ENCODE measurements at places on chromosomes 3 and 15.

- DNase-seq = no peak
Measured at GRCh38 chr3:156143136-156143535, 22.8 kb downstream of the KCNAB1 start.

DNA sequence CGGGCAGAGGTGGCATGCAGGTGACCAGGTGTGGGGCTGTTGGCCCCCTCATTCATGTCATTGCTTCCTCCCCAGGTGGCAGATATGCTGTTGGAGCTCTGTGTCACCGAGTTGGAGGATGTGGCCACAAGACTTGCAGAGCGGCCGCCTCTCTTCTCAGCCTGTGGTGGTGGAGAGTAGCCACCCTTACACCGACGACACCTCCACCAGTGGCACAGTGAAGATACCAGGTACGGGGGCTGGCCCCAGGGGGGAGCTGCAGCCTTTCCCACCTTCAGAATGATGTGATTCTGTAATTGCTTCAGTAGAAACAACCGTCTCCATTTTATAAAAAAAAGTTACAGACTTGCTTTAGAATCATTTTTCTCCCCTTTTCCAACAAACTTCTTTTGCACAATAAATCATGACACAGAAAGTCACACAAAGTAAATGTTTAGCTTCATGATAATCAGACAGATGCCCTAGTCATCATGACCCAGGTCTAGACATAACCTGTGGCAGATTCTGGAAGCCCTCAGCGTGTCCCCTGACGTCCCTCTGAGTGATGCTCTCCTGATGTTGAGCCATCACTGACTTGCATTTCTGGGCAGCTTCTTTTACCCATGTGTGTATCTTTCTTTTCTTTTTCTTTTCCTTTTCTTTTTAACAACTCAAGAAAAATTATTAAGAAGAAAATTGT, 76.0 kb upstream of the FAN1 start:
- no peak for DNase-seq

GRCh38 chr3:140308535-140308934, 369.3 kb upstream of the TRIM42 start:
- DNase-seq = no peak

DNA sequence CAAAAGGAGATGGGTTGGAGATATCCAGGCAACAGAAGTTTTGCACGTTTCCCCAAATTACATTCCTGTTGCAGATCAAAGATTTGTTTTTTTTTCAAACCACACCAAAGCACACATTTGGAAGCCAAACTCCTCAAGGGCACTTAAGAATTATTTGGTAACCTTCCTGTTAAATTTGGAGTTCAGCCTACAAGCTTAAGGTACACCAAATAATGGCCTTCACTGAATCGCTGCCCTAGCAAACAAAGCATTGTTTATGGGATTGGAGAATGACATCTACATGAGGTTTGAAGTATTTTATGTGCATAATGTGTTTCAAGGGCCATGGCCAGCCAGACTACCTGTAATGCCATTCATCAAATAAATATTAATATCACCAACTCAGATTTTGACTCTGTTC, 357.9 kb downstream of the RORA start:
- no peak for DNase-seq

GRCh38 chr15:46280762-46281542, 646.1 kb downstream of the SQOR start:
- no peak for DNase-seq

DNA sequence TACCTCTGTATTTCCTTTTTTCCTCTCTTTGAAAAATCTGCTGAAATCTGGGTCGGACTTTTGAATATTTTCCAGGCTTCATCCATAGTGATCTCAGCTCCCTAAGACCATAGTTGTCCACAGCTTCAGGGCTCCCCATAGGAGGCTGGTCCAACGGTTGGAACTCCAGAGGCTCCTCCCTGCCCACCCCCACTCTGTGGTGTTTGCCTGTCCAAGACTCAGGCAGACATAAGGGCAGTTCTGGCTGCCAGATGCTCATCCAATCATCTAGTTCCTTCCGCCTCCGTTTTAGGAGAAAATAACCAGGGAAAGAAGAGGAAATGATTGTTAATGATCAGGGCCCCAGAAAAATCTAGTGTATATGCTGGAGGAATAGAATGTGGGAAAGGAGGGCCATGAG, 27.9 kb upstream of the PRTG start:
- no peak for DNase-seq

- no peak for DNase-seq
Measured at GRCh38 chr3:139388821-139389551, 461 bp downstream of the COPB2 start.

DNA sequence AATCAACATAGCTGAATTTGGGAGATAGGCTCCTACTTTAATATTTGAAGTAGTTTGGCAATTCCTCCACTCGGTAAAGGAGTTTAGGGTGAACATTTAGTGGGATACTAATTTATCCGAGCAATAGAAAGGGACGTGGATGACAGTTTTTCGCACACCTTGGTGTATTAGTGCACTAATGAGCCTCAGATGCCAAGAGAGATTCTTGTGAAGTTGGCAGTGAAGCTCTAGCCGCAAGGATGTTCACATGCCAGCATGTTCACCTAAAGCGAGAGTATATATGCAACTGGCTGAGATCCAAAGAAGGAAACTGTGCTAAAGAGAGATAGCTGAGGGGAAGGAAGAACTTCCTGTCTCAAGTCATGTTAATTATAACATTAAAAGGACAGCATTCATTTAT, 58.5 kb downstream of the TGFBR2 start:
- DNase-seq = no peak

DNA sequence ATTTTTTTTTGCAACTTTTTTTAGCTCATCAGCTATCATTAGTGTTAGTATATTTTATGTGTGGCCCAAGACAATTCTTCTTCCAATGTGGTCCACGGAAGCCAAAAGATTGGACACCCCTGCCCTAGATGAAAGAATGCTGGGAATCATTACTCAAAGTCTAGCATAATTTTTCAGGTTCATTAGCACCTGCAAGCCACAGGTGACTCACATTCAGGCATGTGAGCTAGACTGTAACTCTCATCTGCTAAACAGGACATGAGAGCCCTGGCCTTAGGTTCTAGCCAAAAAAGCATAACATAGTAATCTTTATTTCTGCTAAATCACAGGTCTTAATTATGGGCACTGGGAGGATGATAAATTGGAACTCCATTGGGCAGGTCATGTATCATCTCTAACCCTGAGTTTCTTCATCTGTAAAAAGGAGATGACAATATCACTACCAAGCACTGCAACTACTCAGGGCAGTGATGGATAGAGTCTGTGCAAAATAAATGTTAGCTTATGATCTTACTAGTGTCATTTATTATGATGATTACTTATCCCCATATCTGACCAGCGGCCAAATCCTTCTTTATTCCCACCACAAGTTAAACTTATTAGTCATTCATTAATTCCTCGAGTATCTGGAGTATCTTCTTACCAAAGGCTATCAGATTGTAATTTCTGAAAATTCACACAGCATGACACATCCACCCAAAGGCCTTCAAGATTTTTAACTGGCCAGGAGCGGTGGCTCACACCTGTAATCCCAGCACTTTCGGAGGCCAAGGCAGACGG, 125.0 kb downstream of the PLD1 start:
- no peak for DNase-seq

DNA sequence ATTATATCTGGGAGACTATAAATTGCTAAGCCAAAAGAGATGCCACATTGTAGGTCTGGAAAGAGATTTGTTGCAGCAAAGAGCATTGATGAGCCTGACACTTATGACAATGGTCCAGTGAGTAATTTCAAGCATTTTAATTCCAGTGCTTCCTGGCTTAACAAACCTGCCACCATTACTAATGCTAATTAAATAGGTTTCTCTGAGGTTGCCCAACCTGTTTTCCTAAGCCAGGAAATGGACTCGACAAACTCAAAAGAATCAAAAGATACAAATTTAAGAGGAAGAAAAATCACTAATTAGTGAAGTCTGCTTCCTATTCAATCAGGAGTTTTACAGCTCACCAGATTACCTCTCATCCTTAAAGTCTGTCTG, 36.7 kb upstream of the CTDSPL start:
- DNase-seq = no peak

DNA sequence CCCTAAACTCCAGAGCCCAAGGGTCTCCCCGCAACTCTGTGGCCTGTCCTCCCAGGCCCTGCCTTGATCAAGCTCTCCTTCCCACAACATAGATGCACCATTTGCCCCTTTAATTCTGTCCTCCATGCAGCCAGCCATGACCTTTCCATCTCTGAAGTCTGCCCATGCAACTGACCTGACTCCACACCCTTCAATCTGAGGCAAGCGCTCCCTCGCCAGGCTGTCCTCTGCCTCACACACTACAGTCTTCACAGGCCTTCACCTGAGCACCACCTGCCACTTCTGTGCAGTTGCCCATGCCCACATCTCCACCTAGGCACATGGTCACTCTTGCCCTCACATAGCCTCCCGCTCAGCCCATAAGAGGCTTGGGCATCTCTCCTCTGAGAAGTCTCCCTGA, 244.0 kb downstream of the OCA2 start:
- no peak for DNase-seq

GRCh38 chr15:66620341-66620740, 54.5 kb upstream of the LCTL start:
- DNase-seq = no peak

GRCh38 chr3:33658039-33658438, 60.0 kb downstream of the CLASP2 start:
- DNase-seq = no peak

DNA sequence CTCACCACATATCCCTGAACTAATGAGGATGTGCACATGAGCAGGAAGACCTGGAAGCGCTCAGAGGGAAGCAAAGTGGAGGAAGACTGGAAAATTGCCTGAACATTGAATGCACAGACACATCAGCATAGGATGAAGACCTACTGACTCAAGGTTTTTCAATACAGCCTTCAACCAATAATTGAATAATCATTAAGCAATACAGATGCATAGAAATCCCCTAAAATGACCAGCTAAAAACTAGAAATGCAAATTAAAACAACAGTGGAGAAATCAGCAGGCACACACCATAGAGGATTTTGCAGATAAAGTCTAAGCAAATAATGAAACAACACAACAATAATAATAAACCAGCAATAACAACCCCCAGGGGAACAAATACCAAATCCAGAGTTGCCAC, 80.4 kb downstream of the CEP152 start:
- no peak for DNase-seq

GRCh38 chr15:70362350-70362749, 264.6 kb upstream of the TLE3 start:
- DNase-seq = no peak

DNA sequence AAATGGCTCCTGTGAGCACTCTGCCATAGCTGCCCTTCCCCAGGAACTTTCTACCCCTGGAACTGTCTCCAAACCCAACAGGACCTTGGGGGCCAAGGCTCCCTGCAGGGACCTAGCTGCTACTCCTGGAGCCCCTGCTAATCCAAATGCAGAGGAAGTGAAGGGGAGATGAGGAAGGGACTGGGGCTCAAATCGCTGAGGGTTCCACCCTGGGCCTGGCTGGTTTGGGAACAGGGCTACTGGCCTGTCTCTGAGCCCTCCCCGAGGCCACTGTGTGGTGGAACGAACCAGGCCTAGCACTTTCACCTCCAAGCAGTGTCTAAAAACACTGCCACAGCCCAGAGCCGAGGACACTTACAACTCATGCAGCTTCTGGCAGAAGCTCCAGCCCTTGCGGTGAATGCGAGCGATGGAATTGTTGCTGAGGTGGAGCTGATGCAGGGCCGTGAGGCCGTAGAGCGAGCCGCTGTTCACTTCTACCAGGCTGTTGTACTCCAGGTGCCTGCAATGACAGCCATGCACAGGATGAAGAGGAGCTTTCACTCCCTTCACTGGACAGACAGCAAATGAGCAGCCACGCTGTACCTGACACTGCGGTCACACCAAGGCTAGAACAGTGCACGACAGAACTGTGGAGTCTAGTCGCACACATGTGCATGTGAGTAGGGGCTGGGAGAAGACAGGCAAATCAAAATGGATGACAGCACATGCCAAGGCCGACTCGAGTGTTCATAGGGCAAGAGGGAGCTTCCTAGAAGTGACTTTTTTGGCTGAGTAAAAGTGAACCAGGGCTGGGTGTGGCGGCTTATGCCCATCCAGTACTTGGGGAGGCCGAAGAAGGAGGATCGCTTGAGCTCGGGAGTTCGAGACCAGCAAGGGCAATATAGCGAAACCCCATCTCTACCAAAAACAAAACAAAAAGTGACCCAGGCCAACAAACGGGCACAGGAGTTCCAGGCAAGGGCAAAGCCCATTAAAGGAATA, 90.8 kb downstream of the LRIG1 start:
- DNase-seq = no peak

DNA sequence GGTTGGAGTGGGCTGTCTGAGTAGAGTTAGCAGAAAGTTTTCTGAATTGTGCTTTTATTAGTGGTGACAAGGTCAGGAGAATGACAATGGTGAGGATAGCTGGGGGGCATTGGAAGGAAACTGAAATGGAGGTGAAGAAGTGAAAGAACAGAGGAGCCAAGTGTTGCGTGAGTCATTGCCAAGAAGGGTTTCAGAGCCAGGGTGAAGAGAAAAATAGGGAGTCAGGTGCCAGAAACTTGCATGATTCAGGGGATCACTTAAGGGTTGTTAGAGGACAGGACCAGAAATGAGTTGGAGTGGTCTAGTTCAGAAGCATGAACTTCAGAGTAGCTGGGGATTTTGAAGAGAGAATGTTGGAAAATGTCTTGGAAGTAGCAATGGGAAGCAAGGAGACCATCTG, 86.0 kb upstream of the GALNT15 start:
- DNase-seq = no peak

DNA sequence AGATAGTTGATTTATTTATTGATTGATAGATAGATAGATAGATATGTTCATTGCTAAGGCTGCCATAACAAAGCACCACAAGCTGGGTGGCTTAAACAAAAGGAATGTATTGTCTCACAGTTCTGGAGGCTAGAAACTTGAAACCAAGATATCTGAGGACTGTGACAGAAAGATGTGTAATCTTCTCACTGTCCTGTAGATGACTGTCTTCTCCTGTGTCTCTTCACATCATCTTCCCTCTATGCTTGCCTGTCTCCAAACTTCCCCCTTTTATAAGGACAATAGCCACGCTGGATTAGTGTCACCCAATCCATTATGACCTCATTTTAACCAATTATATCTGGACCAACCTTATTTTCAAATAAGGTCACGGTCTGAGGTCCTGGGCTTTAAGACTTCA, 40.9 kb downstream of the GNB4 start:
- no peak for DNase-seq

GRCh38 chr15:99438224-99438585, 127.6 kb upstream of the MEF2A start:
- DNase-seq = peak; percentile 0

DNA sequence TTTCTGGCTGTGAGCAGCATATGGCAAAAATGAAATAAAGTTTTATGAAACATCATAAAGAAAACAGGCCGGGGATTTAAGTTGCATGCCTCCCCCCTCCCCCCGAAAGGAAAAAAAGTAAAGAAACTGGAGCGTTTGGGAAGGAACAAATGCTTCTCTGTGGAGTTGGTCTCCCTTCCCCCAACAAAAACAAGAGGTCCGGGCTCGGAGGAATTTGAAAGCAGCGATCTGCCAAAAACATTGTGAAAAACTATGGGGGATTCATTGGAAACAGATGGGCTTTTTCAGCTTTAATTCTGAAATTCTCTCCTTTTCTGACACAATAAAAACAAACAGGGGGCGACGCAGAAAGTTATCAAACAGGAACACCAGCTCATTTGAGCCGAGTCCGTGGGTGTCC, 17.0 kb downstream of the RGMA start:
- DNase-seq = no peak
